ENCODE measurements at places on chromosomes 13 and 19.

- DNase-seq = peak; percentile 79
Observed at GRCh38 chr13:92951273-92951890, 275.2 kb upstream of the GPC6 start.

GRCh38 chr19:18340990-18341868 is 831 bp downstream of the PGPEP1 start:
- DNase-seq = no peak

- no peak for DNase-seq
Observed at GRCh38 chr19:1158885-1159448, 15.1 kb downstream of the SBNO2 start.

- DNase-seq = no peak
Observed at GRCh38 chr19:6735181-6735911, 2.0 kb downstream of the GPR108 start.

DNA sequence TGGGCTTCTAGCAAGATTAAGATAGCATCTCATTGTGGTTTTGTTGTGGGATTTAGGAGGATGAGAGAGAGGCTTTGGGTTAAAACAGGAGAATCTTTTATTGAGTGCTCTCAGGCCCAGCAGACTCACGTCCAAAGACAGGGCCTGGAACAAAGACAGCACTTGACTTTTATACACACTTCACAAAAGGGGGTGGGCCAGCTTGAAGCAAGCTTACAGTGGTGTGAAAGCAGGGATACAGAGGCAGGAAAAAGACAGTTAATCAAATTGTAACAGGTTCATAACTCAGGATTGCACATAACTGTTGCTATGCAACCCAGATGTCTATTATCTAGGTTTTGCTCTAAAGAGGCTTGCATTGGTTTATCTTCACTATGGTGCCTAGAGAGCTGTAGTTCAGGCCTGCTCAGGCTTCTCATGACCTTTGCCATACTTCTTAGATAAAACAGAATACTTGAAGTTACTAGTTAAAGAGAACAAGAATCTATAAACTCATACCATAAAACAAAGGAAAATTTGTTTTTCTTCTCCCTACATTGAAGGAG is 42.2 kb upstream of the CEACAM21 start:
- no peak for DNase-seq

- no peak for DNase-seq
Observed at GRCh38 chr13:112220925-112221324, 154.0 kb downstream of the SOX1 start.

- DNase-seq = no peak
Observed at GRCh38 chr19:41027273-41027967, 36.3 kb downstream of the CYP2B6 start.

- no peak for DNase-seq
Observed at GRCh38 chr19:46737298-46737654, 8.6 kb upstream of the FKRP start.

DNA sequence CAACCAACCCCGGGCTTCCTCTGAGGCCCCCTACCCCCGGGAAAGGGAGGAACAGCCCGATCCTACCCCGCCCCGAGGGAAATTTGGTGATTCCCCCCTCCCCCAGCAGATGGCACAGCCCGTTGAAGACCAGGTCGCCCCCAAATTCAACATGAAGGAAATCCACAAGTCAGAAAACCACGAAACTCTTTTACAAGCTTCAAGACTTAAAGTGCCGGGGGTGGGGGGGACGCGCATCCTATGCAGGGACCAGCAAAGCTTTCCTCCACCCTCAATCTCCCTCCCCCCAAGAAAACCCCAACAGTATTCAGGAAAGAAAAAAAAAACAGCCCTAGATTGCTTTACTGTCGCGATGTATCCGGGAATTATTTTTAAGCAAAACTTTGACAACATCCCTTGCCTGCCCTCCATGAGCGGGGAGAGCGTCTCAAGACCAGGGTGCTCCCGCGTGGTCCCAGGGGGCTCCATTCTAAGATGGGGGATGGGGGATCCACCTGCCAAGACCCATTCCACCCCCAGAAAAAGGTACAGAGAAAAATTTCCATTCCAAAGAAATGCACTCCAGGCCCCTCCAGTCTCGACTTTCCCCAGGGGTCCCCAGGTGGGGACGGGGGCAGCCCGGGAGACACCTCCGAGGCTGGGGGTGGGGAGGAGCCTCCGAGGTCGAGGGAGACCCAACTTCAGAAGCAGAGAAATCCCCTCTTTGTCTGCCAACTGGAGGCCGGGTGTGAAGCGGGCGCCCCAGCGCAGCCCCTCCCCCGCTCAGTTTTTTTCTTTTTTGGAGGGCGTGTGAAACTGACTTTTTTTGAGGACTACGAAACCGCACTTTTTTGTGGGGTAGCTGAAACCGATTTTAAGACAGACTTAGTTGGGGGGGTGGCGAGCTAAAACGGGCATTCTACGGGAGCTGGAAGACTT is 1.5 kb downstream of the TCF3 start:
- DNase-seq = no peak

GRCh38 chr13:44243198-44243857 is 130.3 kb upstream of the SERP2 start:
- no peak for DNase-seq

GRCh38 chr19:16067205-16067938 is 8.9 kb upstream of the TPM4 start:
- peak; percentile 67 for DNase-seq

- no peak for DNase-seq
Observed at GRCh38 chr19:28026636-28027035, 1186.3 kb downstream of the UQCRFS1 start.

- no peak for DNase-seq
Observed at GRCh38 chr19:11190501-11190900, 6.8 kb downstream of the KANK2 start.

DNA sequence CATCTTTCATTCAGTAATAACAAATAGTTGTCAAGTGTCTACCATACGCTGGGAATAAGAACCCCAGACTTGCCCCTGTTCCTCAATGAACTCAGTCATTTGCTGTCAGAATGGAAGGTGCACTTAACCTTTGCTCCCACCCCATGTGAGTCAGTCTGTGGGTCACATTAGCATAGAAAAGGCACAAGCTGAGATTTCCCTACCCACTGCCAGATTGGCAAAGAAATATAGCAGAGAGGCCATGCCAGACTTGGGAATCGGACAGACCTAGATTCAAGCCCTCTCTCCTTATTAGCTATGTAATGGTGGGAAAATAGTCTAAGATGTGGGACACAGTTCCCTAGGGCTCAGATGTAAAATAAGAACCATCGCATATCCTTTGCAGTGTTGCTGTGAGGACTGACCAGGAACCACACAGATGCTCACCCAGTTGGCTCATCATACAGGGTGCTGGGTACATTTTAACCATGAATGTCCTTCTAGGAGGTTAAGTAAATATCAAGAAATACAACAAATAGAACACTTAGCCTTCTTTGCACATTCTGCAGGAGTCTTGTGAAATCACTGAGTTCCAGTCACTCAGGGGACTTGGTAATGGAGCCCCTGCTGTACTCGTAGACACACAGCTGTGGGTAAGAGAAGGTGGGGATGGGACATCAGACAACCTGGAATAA is 218.2 kb downstream of the FGF14 start:
- DNase-seq = no peak

GRCh38 chr19:47240996-47241918 is 10.3 kb upstream of the BBC3 start:
- DNase-seq = peak; percentile 59

GRCh38 chr13:79404985-79405384 is 1.1 kb downstream of the RBM26 start:
- DNase-seq = no peak

DNA sequence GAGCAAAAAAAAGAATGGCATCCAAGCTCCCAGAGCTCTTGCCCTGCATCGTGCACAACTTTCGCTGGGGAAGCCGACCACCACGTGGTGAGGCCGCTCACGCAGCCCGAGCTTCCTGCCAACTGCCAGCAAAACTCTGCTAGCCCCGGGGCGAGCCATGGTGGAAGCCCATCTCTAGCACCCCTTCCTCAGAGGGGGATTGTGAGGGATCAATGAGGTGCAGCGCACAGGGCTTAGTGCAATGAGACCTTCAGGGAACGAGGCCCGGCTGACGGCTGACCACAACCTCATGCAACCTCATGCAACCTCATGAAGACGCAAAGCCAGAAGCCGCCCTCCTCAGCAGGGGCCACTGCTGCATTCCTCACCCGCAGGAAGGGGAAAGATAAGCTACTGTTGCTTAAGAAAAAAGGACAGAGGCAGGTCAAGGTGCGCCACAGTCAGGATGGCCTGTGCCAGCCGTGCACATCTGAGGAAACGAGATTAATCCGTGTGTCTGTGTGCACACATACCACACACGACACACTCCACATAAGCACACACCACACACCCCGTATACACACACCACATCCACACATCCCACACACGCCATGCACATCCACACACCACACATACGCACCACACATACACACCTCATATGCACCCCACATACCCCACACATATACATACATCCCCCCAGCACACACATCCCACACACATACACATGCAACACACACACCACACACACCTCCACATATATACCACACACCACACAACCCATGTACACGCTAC is 9.6 kb downstream of the HSPBP1 start:
- no peak for DNase-seq

GRCh38 chr13:91714855-91715254 is 316.4 kb downstream of the GPC5 start:
- DNase-seq = no peak

DNA sequence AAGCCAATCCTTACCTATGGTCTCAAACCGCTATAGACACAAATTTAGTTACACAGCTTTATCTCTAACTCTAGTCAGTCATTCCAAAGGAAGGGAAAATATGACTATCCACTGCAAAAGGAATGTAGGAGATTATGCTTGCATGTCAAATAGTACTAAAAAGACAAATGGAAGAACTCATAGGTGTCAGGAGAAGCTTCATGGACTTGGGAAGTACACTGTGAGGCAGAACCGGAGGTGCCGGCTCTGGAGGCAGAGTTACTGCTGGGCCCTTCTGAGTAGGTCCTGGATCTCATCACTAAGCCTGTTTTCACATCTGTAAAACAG is 97.5 kb downstream of the FOXO1 start:
- no peak for DNase-seq

DNA sequence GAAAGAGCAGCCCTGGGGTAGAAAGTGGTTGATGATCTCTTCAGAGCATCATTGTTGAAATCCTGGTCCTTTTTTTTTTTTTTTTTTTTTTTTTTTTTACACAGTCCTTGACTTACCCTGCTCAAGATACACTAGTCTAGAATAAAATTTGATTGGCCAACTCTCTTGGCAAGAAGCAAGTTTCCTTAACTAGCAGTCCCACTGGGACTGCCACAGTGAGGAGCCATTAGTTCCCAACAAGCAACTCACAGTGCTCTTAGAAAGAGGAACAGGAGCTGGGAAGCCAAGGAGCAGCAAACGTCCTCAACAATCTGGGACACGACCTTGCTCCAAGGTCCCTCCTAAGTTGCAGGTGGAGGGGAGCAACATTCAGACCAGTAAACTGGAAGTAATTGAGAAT is 47.9 kb upstream of the INTS6 start:
- no peak for DNase-seq

DNA sequence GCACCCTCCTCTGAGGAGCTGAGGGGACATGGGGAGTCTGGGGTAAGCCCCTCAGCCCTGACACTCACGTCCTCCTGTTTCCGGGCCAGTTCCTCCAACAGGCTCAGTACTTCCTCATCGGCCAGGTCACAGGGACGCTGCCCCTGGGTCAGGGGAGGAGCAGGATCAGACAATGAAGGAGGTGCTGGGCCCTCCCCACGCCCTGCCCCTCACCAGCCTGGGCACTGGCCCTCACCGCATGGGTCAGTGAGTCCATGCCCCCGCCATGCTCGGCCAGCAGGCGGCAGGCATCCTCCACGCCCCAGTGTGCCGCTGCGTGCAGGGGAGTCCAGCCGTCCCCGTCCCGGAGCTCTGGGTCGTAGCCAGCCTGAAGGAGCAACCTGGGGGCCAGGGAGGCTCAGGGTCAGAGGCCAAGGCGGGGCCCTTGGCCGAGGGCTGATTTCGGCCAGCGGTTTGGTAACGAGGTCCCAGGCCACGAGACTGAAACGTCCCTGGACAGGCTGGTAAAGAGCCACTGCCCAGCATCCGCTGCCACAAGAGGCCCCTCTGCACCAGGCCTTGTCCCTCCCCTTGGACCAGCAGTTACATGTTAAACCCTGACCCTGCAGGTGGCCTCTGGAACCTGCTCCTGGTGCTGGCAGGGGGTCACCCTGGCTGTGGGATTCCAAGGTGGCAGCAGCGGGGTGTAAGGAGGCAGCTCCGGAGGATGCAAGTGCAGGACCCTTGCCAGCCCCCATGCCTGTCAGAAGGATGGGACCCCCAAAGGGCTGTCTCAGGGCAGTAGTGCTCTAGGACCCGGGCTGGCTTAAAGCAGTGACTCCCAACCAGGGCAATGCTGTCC is 18.5 kb downstream of the PPP1R12C start:
- no peak for DNase-seq

GRCh38 chr19:48501494-48502349 is 9.9 kb downstream of the LMTK3 start:
- peak; percentile 91 for DNase-seq

DNA sequence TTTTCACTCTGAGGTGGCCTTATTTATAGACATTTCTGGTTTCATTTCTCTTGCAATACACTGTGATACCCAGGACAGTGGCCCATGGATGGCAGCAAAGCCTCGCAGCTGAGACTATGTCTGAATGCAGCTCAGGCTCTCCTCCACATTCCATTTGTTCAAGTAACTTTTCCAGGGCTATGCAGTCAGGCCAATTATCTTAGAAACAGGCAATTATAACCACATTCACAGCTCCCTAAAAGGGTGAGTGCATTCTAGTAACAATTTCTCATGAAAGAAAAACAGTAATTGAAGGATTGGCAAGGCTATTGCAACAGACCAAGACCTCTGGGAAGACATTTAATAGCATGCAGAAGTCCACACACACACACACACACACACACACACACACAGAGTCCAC is 264.0 kb downstream of the TBC1D4 start:
- no peak for DNase-seq

- DNase-seq = no peak
Observed at GRCh38 chr13:93899981-93900380, 579.5 kb downstream of the DCT start.

DNA sequence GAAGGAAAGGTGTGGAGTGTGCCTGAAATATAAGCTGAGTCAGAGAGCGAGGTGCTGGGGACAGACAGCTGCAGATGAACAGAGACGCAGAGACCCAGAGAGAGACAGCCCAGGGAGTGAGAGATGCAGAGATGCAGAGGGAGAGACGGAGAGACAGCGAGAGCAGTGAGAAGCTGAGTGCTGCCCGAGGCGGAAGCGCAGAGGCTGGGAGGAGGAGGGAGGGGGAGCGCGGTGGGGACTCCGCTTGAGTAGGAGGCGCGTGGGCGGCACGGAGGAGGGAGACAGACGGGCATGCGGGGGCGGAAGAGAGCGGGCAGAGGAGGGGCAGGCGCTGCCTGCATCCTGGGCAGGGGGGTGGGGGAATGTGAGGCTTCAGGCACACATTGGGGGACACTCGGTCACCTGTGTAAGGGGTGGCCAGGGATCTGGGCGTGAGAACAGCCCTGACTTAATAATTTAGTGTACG is 25.7 kb downstream of the SLC8A2 start:
- DNase-seq = no peak

- DNase-seq = no peak
Observed at GRCh38 chr13:50905256-50905655, 4.3 kb upstream of the RNASEH2B start.
